ENCODE measurements at places on chromosomes 3 and 15. TPM values are rescaled to one million over a fixed set of nuclear protein-coding genes. Genes with fewer than 3 reads are reported as not detected.
A peak's percentile ranks its signal among the peaks of the same experiment; 100 is the strongest.

- no peak overlapping the region for H3K4me3 ChIP-seq
- H3K27me3 ChIP-seq = no peaks in the 10 kb centered on the region
- H3K36me3 ChIP-seq = no peaks in the 10 kb centered on the region
Observed at GRCh38 chr3:72127844-72128243, 342.9 kb upstream of the PROK2 start.

- no peak overlapping the region for H3K27ac ChIP-seq
- no peaks in the 10 kb centered on the region for H3K36me3 ChIP-seq
- H3K27me3 ChIP-seq = no peaks in the 10 kb centered on the region
- H3K4me1 ChIP-seq = peaks cover 4% of the 10 kb centered on the region
Observed at GRCh38 chr15:100211855-100212850, 129.6 kb downstream of the ADAMTS17 start.

DNA sequence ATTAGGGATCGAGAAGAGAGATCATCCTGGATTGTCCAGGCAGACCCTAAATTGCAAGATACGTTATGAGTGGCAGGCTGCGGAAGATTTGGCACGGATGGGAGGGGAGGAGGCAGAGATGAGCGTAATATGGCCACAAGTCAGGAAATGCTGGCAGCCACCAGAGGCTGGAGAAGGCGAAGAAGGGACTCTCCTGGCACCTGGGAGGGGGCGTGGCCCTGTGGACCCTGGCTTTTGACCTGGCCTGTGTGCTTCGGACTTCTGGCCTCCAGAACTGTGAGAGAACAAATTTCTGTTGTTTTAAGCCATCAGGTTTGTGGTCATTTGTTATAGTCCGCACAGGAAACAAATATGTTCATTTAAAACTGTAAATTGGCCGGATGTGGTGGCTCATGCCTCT, 31.9 kb upstream of the IGF1R start:
- H3K27ac ChIP-seq = no peak overlapping the region
- H3K4me3 ChIP-seq = no peak overlapping the region
- no peaks in the 10 kb centered on the region for H3K27me3 ChIP-seq
- H3K36me3 ChIP-seq = no peaks in the 10 kb centered on the region
- DNase-seq = no peak

DNA sequence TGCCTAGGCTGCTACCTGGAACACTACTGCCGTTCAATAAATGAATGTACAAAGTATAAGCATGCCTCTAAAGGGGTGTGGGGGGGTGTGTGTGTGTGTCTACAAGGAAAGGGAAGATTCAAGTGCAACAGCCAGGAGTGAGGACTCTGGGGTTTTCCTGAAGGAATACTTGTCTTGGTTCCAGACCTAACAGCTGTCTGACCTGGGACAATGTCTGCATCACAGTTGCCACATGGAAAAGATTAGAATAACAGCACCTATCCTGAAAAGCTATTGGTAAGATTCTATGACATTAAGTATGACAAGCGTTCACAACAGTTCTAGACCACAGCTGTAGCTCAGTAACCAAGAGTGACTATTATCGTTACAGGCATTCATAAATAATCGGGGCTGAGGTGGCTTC, 345.2 kb downstream of the FOXP1 start:
- H3K4me3 ChIP-seq = no peak overlapping the region
- H3K4me1 ChIP-seq = peaks cover 23% of the 10 kb centered on the region
- H3K27ac ChIP-seq = no peak overlapping the region
- no peak for DNase-seq
- H3K36me3 ChIP-seq = no peaks in the 10 kb centered on the region

GRCh38 chr15:101795455-101795854, 7.9 kb upstream of the OR4F6 start:
- H3K27me3 ChIP-seq = no peaks in the 10 kb centered on the region
- no peak for DNase-seq
- H3K27ac ChIP-seq = no peak overlapping the region
- no peaks in the 10 kb centered on the region for H3K36me3 ChIP-seq

DNA sequence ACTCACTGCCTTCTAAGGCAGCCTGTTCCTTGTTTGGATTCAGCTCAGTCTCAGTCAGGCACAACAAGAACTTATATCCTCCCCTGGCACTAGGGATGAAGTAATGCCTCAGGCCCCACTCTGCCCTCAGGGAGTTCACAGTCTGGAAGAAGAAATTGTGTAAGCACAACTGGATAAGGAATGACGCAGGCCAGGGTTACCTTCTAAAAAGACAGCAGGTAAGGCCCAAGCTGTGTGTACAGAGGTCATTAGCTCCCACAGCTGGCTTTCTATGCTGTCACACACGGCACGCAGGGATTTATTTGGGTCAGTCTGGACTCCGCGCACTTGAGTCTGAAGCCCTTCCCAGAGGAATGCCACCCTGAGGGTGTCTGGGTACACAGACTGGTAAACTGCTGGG, 82.9 kb downstream of the IQSEC1 start:
- no peak overlapping the region for H3K4me3 ChIP-seq
- H3K27me3 ChIP-seq = no peaks in the 10 kb centered on the region
- peak overlapping the region; percentile 49 for H3K27ac ChIP-seq
- H3K36me3 ChIP-seq = no peaks in the 10 kb centered on the region
- DNase-seq = no peak

DNA sequence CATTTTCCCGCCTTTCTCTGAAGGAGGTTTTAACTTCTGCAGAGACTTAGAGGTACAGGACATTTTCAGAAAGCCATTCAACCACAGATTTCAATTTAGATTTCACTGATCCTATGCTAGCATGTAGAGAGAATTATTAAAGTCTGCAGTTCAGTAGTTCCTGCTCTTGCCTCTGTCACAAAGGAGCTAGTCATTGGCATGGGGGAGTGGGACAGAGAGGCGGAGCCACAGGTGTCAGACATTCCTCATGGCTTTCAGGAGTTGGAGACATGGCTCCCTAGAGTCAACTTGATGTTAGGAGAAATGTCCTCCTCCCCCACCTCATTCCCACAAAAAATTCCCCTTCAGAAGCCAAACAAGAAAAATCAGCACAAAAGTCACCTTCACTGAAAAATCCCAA, 66.0 kb upstream of the SIAH2 start:
- no peaks in the 10 kb centered on the region for H3K4me1 ChIP-seq
- DNase-seq = no peak
- H3K4me3 ChIP-seq = no peak overlapping the region
- H3K27me3 ChIP-seq = peaks cover 13% of the 10 kb centered on the region
- H3K27ac ChIP-seq = no peak overlapping the region
- no peaks in the 10 kb centered on the region for H3K36me3 ChIP-seq

The CACNA1D gene
- not detected for total RNA-seq

The FBXL2 gene
- total RNA-seq = 1.3 TPM

The CNTN3 gene
- 0.08 TPM for total RNA-seq

DNA sequence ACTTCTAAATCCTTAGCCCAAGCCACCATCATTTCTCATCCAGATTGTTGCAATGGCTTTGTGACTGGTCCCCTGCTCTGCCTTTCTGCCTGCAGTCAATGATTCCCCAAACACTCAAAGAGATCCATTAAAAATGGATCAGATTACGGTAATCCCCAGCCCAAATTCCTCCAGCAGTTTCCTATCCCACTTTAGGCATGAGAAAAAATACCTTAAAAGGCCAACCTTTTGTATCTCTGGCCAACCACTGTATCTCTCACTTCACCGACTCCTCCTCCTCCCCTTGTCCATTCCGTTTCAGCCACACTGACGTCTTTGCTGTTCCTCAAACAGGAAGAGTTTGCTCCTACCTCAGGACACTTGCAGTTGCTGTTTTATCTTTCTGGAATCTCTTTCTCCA, 20.9 kb upstream of the IL1RAP start:
- H3K36me3 ChIP-seq = no peaks in the 10 kb centered on the region
- no peak overlapping the region for H3K27ac ChIP-seq
- no peaks in the 10 kb centered on the region for H3K27me3 ChIP-seq
- DNase-seq = no peak
- H3K4me3 ChIP-seq = no peak overlapping the region
- peaks cover 4% of the 10 kb centered on the region for H3K4me1 ChIP-seq

The CALML4 gene
- 1.1 TPM for total RNA-seq

DNA sequence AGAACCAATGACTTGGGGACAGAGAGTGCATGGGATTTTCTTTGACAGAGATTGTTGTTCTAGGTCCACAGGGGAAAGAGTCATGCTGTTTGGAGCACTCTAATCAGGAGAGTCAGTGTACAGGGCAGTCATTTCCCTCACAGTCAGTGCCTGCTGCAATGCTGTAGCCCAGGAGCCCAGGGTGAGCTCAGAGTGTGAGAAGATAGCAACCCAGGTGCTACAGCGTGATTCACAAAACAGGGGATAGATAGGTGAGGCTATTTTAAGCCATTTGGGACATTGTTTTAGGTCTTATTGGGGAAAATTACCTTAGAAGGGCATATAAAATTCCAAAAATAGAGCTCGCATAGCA, 37.3 kb downstream of the LNP1 start:
- no peak overlapping the region for H3K4me3 ChIP-seq
- H3K27me3 ChIP-seq = no peaks in the 10 kb centered on the region
- peaks cover 3% of the 10 kb centered on the region for H3K4me1 ChIP-seq

- no peaks in the 10 kb centered on the region for H3K36me3 ChIP-seq
- no peaks in the 10 kb centered on the region for H3K4me1 ChIP-seq
- no peak for DNase-seq
- no peaks in the 10 kb centered on the region for H3K27me3 ChIP-seq
Observed at GRCh38 chr3:4426782-4427344, 40.2 kb downstream of the SUMF1 start.

- no peaks in the 10 kb centered on the region for H3K36me3 ChIP-seq
- H3K4me3 ChIP-seq = no peak overlapping the region
- peak overlapping the region; percentile 56 for H3K27ac ChIP-seq
- H3K27me3 ChIP-seq = no peaks in the 10 kb centered on the region
- no peaks in the 10 kb centered on the region for H3K4me1 ChIP-seq
- peak; percentile 70 for DNase-seq
Observed at GRCh38 chr3:40971191-40972168, 227.8 kb upstream of the CTNNB1 start.

DNA sequence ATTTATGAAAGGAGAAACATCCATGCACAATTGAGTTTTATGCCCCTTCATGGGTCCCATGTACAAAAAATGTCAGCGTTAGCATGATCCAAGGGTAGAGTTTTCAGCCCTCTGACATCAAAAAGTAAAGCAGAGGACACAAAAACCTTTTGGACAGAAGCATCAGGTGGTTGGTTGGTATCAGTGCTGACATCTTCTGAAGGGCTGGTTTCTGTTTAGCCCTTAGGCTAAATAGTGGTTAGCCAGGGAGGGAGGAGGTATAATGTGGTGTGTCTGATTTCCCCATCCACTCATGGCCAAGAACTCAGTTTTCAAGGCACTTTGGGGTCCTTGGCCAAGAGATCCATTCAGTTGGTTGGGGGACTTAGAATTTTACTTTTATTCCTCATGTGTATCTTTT, 16.5 kb downstream of the CCDC66 start:
- DNase-seq = no peak
- peaks cover 3% of the 10 kb centered on the region for H3K36me3 ChIP-seq
- H3K27ac ChIP-seq = no peak overlapping the region

DNA sequence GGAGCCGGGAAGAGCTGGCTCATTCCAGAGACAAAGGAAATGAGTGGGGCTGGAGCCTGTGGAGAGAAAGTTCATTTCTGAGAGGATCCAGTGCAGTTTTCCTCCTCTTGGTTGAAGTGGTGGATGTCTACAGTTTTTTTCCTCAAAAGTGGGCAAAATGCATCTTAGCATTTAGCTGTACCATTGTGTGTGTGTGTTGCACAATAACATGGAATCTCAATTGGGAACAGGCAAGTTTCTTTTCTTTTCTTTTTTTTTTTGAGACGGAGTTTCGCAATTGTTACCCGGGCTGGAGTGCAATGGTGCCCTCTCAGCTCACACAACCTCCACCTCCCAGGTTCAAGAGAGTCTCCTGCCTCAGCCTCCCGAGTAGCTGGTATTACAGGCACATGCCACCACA, 101.5 kb upstream of the UBE2E1 start:
- no peaks in the 10 kb centered on the region for H3K27me3 ChIP-seq
- H3K36me3 ChIP-seq = no peaks in the 10 kb centered on the region
- H3K27ac ChIP-seq = no peak overlapping the region
- no peak overlapping the region for H3K4me3 ChIP-seq
- DNase-seq = no peak
- no peaks in the 10 kb centered on the region for H3K4me1 ChIP-seq

GRCh38 chr3:188695241-188695640, 476.5 kb upstream of the TPRG1 start:
- H3K36me3 ChIP-seq = no peaks in the 10 kb centered on the region
- no peak overlapping the region for H3K4me3 ChIP-seq
- no peaks in the 10 kb centered on the region for H3K27me3 ChIP-seq
- H3K4me1 ChIP-seq = peaks cover 1% of the 10 kb centered on the region
- no peak overlapping the region for H3K27ac ChIP-seq
- no peak for DNase-seq

DNA sequence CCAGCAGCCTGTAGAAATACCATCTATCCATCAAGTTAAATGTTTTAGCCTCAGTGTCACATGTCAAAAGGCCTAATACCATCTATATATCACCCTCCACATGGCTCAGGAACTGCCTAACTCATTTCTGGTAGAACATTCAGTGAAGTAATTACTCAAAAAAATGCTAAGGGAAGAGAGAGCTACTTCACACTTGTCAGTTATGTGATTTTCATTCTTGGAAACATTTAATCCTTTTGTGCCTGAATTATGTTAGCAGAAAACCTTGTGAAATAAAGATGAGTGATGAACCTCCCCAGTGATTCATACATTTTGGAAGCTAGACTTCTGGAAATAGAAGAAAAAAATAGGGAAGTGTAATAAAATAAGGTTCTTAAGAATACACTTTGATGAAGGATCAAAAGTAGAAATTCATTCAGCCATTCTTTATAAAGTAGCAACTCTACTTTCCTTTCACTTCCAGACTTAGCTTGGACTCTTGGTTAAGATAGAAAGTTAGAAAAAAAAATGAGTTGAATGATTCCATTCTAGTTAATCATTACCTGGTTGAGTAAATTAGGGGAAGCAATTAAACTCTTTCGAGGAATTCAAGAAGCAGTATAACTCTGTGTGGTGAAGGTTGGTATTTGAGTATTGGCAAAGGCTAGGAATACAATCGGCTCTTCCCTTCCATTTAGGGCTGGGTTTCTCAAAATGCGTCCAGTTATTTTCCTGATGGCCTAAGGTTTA, 3.6 kb downstream of the OTOL1 start:
- no peaks in the 10 kb centered on the region for H3K36me3 ChIP-seq
- H3K27ac ChIP-seq = no peak overlapping the region
- no peaks in the 10 kb centered on the region for H3K4me1 ChIP-seq
- DNase-seq = no peak

GRCh38 chr15:70254311-70254869, 156.7 kb upstream of the TLE3 start:
- H3K4me1 ChIP-seq = no peaks in the 10 kb centered on the region
- DNase-seq = no peak
- no peak overlapping the region for H3K27ac ChIP-seq
- no peaks in the 10 kb centered on the region for H3K27me3 ChIP-seq
- no peak overlapping the region for H3K4me3 ChIP-seq

All from psoas muscle (tissue), 8 donors.